ENCODE measurements at places on chromosomes 6 and 20.

- DNase-seq, result no peak
Observed at GRCh38 chr6:90168693-90169131, 127.9 kb downstream of the BACH2 start.

DNA sequence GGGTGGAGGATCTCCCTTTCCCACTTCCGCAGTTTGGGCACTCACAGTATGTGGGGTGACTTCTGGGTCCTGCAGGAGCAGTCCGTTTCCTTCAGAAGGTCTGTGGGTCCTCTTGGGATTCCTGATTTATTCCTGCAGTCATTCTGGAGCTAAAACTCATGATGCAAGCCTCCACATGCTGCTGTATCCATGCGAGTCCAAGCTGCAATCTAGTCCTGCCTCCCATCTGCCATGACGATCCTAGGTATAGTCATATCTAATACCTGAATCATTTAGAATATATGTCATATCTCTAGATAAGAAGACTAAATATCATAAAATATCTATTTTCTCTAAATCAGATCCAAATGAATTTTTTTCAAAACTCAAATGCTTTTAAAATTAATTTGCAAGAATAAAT is 103.4 kb upstream of the AHI1 start:
- no peak for DNase-seq

DNA sequence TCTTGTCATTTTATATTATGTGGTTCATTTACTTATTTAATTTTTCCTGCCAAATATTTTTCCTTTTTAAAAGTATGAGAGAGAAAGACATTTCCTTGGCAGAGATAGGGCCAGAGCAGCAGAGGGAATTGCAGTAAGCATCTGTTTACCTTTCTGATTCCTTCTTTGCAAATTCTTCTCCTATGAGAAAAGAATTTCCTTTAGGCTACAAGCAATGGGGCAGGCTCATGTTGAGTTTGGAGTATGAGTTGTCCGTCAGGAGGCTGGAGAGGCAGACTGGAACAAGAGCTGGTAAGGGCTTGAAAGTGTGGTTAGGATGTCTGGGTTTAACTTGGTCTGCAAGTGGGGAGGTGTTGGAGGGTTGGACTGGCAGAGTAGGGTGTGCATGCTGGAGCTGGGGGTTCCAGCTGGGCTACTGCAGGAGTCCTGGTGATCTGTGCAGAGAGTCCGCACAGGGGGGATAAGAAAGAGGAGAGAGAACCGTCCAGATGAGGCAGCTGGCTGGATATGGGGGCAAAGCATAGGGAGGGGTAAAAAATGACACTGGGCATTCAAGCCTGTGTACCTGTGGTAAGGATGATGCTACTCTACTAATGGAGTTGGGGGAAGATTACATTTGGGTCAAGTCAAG is 19.7 kb downstream of the TIAM2 start:
- DNase-seq, result no peak

DNA sequence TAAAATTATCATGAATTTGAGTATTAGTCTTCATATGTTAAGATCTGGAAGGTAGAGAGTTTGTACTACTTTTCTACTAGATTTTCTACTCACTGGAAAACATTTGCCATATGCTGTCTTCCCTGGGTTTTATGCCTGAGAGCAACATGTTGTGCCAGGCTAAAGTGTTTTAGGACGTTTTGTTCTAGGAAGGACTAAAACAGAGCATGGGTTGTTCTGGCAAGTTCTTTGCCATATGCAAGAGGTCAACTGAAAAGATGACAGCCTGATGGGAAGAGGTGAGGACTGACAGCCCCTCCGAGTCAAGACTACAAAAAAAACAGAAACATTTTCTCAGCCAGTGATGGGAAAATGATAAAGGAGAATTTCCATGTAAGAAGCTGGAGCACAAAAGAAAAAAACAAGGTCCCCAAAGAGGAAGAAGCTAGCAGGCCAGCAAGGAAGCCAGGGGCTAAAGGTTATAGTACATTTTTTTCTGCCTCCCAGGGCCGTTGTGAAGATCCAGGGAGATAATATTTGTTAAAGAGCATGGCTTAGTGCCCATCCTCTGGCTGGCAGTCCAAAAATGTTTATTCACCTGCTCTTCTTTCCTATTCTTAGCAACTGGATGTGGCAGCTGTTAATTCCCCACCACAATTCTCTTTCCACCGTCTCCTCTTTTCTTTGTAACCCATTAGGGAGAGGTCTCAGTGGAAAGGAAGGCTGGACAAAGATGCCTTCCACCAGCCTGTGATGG is 7.8 kb downstream of the SCGN start:
- DNase-seq, result no peak

- DNase-seq, result no peak
Observed at GRCh38 chr6:42095094-42095493, 44.8 kb downstream of the TAF8 start.

DNA sequence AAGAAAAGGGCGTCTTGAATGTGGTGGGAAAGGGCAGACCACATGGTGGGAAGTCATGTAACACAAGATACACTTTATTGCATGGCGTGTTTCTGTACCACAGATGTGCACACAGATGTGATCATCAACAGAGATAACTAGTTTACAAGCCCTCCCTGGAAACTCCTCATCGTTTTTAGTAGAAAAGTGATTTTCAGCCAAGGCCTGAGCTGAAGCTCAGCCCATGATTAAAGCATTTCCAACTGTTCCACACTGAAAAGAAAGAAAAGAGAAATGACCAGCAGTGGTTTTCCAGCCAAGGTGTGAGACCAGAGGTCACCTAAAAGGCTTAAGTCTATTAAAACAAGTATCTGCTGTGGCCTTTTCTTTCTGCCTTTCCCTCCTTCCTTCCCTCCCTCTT is 463.9 kb upstream of the JAG1 start:
- no peak for DNase-seq
